ENCODE measurements at places on chromosomes 3 and 15. TPM values are rescaled to one million over a fixed set of nuclear protein-coding genes. Genes with fewer than 3 reads are reported as not detected.
A peak's percentile ranks its signal among the peaks of the same experiment; 100 is the strongest.

DNA sequence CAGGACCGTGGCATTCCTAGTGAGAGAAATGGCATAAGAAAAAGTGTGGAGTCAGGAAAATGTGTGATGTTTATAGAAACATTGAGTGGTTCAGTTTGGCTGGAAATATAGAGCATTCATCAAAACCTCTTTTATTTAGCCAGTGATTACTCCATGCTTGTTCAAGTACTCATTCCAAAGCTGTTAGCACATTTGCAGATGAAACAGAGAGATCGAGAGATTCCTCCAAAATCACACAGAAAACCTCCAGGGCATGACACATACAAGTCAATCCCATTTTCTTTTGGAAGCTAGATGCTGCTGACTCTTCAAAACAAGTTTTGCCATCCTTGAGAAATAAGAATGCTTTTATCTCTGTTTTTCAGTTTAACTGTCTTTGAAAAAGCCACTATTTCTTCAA lies 11.5 kb upstream of the MB21D2 start:
- no peak for DNase-seq

DNA sequence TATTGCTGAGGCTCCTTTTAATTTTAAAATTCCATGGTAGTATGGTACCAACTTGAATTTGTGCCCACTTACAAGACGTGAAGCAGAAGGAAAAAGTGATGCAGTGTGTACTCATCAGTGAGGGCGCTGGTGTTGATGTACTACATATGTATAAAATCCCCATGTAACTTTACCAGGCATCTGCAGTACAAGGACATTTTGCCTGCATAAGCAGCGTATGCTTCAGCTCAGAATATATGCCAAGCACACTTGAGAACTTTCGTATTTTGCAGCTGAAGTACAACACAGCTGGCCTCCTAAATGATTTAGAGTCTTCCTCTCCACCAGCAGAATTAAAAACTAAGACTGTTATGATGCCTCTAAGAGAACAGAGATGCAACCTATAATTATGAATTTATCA lies 108.9 kb downstream of the RYR3 start:
- DNase-seq = no peak

DNA sequence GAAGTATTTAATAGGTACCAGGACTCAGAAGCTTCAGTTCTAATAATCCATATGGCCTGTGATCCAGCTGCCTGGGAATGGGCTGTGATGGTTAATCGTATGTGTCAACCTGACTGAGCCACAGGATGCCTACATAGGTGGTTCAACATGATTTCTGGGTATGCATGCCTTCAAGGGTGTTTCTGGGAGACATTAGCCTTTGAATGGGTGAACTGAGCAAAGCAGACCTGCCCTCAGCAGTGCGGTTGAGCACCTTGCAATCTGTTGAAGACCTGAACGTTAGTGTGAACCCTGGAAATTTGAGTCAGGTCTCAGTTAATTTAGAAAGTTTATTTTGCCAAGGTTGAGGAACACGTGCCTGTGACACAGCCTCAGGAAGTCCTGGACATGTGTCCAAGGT lies 22.8 kb upstream of the TKT start:
- DNase-seq = no peak

GOLGA6A gene
- not detected for total RNA-seq

SOX14 gene
- total RNA-seq = not detected

DNA sequence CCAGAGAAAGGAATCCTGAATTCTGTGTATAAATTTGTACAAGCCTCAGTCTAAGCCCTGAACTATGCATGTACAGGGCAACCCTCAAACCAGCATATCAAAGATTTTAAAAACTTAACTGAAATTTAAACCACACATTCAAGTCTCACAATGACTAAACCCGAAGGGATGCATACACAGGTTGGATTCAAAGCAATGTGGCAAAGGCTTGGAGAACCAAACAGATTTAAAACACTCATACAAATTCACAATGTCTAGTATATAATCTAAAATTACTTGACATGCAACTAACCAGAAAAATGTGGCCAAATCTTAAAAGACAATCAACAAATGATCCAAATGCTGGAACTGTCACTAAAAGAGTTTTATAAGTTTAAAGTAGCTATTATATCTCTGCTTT lies 36.4 kb downstream of the CEP152 start:
- DNase-seq = no peak

- no peak for DNase-seq
Measured at GRCh38 chr3:14299767-14300166, 102.6 kb upstream of the SLC6A6 start.

- no peak for DNase-seq
Measured at GRCh38 chr3:71942432-71943187, 157.7 kb upstream of the PROK2 start.

GRCh38 chr3:141795276-141795675 lies 32.1 kb downstream of the GRK7 start:
- DNase-seq = peak; percentile 59

- no peak for DNase-seq
Measured at GRCh38 chr3:147184794-147185193, 221.5 kb downstream of the ZIC4 start.

IGF2BP2 gene
- total RNA-seq = 0.54 TPM

DNA sequence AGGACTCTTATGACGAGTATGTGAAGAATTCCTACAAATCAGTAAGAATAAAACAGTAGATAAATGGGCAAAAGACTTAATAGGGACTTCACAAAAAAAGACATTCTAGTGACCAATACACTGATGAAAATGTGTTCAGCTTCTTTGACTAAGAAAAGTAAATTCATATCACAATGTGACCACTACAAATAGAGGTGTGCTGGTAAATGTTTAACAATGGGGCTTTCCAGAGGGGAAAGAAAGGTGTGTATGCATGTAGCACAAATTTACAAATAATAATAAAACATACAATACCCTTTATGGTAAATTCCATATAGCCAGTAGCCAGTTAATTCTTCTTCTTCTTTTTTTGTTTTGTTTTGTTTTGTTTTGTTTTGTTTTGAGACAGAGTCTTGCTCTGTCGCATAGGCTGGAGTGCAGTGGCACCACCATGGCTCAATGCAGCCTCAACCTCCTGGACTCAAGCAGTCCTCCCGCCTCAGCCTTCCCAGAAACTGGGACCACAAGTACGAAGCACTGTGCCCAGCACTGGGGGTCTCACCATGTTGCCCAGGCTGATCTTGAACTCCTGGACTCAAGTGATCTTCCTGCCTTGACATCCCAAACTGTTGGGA lies 17.5 kb upstream of the NMD3 start:
- DNase-seq = no peak

- peak; percentile 47 for DNase-seq
Measured at GRCh38 chr15:85707519-85708338, 87.0 kb downstream of the KLHL25 start.

DNA sequence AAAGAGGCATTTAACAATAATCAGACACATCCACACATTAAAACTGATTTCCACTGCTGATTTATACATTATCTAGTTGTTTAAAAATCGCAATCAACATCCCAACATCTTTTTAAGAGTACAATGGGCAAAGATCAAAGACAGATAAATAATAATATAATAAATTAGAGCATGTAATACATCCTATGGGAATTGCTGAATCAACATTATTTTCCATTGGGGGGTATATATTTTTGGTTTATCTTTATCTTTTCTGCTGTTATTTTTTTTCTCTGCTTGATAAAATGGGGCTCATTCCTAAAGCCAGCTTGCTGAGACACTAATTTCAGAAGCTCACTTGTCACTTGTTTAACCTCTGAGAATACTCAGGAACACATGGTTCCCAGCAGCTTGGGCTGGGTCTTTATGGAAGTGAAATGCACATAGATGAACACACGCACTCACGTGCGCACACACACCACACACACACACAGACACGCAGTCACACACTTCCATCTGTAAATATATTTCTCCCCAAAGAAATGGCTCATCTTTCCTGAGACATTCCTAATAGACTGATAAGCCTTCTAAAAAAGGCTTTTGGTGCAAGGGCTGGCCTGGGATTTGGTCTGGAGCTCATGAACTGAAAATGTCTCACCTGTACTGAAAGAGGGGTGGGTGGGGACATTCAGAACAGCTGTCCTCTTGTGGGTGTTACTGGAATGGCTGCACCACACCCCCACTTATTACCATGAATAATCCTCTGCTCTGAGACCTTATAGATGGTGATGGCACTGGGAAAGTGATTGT lies 3.5 kb upstream of the PPIB start:
- no peak for DNase-seq

FGF7 gene
- not detected for total RNA-seq

GRCh38 chr15:73328981-73329380 lies 39.8 kb downstream of the HCN4 start:
- DNase-seq = no peak

LRRC58 gene
- 20.7 TPM for total RNA-seq

DNA sequence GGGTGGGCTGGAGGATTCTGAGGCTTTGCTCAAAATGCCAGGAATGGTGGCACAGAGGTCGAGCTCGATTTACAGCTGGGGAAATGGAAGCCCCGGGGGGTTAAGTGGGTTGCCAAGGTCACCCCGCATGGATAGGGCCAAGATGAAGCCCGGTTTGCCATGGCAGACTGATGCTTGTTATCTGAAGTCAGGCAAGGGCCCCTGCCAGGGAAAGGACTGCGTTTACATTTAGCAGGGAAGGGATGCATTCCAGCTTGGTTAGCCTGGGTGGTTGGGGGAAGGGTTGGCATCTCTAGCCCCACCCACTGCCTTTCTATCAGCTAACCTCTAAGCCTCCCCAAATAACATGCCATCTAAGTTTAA lies 79.0 kb downstream of the RPLP1 start:
- no peak for DNase-seq

- no peak for DNase-seq
Measured at GRCh38 chr3:55119268-55119667, 191.4 kb upstream of the LRTM1 start.

DNA sequence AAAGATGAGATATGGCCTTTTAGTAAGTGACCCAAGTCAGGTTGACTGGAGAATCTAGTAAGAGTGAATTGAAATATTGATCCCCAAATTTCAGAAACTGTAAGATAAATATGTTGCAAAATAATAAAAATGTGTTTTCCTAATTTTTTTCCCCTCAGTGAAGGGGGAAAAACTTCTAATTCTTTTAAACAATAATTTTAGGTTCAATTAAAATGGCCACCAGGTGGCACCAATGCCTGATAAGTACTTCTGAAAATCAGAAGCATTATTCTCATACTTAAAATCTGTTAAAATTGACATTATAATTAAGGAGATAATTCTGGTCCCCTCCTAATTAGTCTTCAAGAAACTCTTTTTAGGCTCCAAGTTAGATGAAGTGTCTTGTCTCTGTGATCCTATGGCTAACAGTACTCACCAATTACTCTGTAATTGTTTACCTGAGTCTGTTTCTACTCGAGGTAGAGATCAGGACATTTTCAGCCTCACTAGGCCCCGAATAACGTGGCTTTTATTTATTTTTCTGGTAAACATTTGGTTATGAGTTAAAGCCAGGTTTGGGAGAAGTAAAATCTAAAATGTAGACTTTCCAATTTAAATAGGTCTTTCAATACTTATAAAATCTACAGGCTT lies 52.6 kb downstream of the NMD3 start:
- peak; percentile 49 for DNase-seq

- no peak for DNase-seq
Measured at GRCh38 chr3:66443118-66443803, 57.6 kb downstream of the LRIG1 start.

DNA sequence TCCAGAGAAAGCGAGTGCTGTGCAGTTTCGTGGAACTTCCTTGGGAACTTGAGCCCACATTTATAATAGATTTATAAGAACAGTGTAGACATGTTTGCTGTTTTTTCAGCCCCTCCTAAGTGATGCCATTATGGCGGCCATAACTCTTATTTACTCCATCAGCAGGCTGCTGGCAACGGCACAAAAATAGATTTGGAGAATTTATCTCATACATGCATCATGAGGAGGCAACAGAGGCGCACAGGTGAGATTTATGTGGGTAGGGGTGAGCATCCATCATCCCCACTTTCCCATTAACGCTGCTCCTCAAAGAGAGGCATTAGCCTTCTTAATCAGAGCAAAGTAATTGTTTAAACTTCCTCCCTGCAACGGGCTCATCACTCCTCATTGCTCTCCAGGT lies 182.5 kb downstream of the RAB11A start:
- no peak for DNase-seq

GRCh38 chr3:34065901-34066300 lies 267.5 kb downstream of the PDCD6IP start:
- DNase-seq = no peak

- peak; percentile 36 for DNase-seq
Measured at GRCh38 chr15:40511472-40512133, 40.8 kb downstream of the CHST14 start.

CCR5 gene
- total RNA-seq = 0.14 TPM

GRCh38 chr3:149949181-149949580 lies 21.5 kb downstream of the PFN2 start:
- DNase-seq = no peak

DNA sequence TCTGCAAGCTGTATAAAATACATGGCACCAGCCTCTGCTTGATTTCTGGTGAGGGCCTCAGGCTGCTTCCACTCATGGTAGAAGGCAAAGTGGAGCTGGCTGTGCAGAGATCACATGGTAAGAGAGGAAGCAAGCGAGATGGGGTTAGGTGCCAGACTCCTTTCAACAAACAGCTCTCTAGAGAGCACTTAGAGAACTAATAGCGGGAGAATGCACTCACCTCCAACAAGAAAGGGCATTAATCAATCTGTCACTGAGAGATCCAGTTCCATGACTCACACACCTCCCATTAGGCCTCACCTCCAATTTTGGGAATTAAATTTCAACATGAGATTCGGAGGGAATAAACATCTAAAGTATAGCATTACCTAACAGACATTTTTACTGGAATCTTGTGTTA lies 644.1 kb upstream of the ARRDC4 start:
- no peak for DNase-seq

DNA sequence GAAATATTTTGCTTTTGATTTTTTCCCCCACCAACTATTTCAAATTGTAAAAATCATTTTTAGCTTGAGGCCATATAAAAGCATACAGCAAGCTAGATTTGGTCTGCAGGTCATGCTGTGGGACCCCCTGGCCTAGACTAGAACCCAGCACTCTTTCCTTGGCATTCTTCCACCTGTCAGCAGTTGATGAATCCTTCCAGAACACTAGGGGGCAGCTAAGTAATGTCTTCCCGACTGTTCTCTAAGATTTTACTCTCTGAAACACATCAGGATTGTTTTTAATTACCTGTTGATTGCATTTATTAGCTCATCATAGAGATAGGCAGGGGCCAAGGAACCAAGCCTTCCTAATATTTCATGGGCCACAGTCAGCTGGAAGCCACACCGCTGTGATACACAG lies 174.5 kb downstream of the CACNA1D start:
- DNase-seq = no peak

ADPRH gene
- total RNA-seq = 3.5 TPM

DNA sequence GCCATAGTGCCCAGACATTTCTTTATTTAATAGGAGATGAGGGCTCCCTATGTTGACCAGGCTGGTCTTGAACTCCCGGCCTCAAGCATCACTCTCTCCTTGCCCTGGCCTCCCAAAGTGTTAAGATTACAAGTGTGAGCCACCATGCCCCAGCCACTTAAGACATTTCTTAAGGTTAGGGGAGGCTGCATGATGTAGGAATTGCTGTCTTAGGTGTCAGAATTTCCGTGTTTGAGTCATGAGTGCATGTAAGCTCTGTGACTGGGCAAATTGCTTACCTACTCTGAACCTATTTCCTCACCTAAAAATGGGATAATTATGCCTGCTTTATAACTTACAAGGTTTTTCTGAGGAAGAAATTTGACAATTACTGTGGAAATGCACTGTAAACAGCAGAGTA lies 34.2 kb upstream of the SIAH2 start:
- peak; percentile 23 for DNase-seq
